ENCODE measurements at places on chromosomes 16 and 17. TPM values are rescaled to one million over a fixed set of nuclear protein-coding genes. Genes with fewer than 3 reads are reported as not detected.

DNA sequence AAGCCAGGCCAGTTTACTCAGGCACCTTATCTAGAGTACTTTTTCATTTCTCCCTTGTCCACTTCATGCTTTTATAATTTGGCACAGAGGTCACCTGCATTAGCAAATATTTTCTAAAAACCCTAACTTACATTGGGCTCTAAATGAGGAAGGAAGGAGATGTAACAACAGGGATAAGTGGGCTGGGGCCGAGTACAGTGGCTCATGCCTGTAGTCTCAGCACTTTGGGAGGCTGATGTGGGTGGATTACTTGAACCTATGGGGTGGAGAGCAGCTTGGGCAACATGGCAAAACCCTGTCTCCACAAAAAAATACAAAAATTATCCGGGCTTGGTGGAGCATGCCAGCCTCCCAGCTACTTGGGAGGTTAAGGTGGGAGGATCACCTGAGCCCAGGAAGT is 55.9 kb downstream of the TMEM100 start:
- DNase-seq: no peak
- no peaks in the 10 kb centered on the region for H3K27me3 ChIP-seq
- H3K27ac ChIP-seq: no peak overlapping the region
- H3K4me3 ChIP-seq: no peak overlapping the region
- H3K36me3 ChIP-seq: no peaks in the 10 kb centered on the region

DNA sequence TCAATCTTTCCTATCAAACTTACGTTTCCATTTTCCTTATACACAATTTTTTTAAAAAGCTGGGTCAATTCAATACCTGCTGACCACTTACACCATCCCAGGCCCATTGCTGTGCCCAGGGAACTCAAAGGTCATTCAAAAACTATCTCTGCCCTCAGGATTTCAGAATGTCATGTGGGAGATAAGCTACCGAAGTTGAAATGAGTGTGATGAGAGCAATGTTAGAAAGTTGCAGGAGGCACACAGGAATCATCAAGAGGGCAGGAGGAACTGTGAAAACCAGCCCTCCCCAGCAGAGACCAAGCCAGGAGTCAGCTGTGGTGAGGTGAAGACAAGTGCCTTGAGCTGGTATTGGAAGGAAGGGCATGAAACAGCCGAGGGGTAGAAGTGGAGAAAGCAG is 195.9 kb downstream of the HS3ST3A1 start:
- H3K36me3 ChIP-seq: no peaks in the 10 kb centered on the region
- H3K4me1 ChIP-seq: no peaks in the 10 kb centered on the region
- no peak for DNase-seq

GRCh38 chr17:82487910-82488309 is 29.4 kb downstream of the NARF start:
- no peaks in the 10 kb centered on the region for H3K27me3 ChIP-seq
- H3K4me3 ChIP-seq: no peak overlapping the region
- no peaks in the 10 kb centered on the region for H3K4me1 ChIP-seq
- DNase-seq: no peak
- peaks cover 3% of the 10 kb centered on the region for H3K36me3 ChIP-seq
- no peak overlapping the region for H3K27ac ChIP-seq

Gene PVALEF
- not detected for total RNA-seq

All from Peyer's patch (tissue), 4 donors.